Skeletal muscle tissue (tissue), 5 donors: ENCODE measurements at places on chromosomes 7 and 10. TPM values are rescaled to one million over a fixed set of nuclear protein-coding genes. Genes with fewer than 3 reads are reported as not detected.

LIPK gene
- total RNA-seq: not detected

FZD8 gene
- total RNA-seq: 35.5 TPM

ACBD5 gene
- total RNA-seq: 15.7 TPM

PYROXD2 gene
- total RNA-seq: 11.0 TPM

ADGRA1 gene
- total RNA-seq: under 0.01 TPM

SPDYE2B gene
- not detected for total RNA-seq

PHYH gene
- 37.1 TPM for total RNA-seq

CTNNA3 gene
- total RNA-seq: 24.0 TPM

CAMK2B gene
- 4.7 TPM for total RNA-seq

FAM107B gene
- total RNA-seq: 13.6 TPM

FXYD4 gene
- not detected for total RNA-seq
